Amygdala (tissue), 56 donors: ENCODE measurements at places on chromosomes 7 and 10.

DNA sequence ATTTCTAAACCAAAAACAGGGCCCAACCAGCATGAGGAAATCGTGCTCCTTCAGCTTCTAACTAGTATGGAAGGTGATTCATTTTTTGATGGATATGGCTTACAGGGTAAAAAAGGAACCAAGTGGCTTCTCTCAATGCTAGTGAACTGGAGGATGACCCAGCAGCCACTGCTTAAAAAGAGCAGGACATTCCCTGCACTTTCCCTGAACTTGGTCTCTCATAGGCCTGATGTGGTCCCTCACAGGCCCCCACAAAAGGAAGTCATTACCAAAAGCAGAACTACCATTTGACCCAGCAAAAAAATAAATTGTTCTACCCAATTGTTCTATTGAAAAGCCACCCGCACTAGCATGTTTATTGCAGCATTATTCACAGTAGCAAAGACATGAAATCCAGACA, 188.8 kb downstream of the CALN1 start:
- DNase-seq = no peak

DNA sequence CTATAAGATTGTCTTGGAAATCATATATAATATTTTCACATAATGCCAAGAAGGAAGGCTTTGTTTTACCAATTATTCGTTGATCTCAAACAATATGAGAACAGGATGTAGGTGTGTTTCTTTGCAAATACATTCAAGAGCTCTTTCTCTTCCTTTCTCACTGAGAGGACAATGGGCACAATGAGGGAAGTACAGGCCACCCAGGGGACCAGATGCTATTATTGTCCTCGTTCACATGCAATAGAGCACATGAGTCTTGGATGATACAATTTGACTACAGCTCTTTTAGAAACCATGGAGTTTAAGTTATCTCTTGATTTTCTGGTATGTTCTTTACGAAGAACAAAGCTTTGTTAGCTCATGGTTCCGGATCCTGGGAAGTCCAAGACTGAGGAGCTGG, 323.7 kb upstream of the KLF6 start:
- DNase-seq = no peak

DNA sequence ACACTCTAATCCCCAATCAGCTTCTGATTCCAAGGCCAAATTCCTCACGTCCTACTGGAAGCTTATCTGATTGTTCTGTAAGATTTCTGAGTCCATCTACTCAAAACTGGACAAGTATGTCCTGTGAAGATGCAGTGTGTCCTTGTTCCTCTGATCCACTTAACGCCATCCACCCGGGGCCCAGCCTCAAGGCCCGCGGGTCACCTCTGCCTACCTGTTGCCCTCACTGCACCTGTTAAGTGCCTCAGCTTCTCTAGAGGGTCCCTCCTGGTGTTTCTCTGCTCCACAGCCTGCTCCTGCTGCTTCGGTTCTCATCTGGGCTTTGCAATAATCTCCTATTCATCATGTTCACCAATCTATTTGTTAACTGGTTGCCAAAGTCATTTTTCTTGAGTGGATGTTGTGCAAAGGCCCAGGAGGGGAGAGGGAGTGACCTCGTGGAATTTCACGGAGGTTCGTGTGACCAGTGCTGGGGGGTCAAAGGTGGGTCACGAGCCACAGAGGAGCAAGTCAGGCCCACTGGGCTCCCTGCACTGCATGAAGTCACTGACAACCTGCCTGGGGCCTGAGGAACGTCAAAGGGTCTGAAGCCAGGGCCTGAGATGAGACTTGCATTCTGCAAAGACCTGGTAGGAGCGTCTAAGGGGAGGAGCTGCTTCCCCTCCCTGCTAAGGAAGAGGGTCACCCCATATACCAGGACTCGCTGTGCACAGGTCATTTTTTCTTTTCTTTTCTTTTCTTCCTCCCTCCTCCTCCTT, 338.1 kb downstream of the WDR37 start:
- no peak for DNase-seq

DNA sequence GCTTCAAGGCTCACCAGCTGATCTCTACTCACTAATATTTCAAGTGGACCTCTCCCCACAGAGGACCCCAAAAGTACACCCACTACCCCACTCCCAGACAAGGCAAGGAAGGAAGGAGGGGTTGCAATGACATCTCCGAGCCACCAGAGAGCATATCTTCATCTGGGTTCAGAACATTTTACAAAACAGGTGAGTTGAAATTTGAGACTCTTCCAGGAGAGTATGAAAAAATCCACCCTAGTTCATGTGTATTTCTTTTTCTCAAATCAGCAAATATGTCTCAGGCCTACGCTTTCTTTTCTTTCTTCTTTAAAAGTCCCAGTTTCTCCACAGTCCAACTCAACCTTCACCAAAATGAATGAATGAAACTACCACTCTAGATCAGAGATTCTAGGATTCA, 61.9 kb downstream of the SGMS1 start:
- DNase-seq = no peak

- peak; percentile 11 for DNase-seq
These were observed at the start of gene SPAG6 for GRCh38 chr10:22345301-22346095. Gene SPAG6, plus strand, starts transcription at chr10:22345496. Its CDS starts 116 bp downstream, at chr10:22345612.
